ENCODE measurements at places on chromosomes 3 and 15. TPM values are rescaled to one million over a fixed set of nuclear protein-coding genes. Genes with fewer than 3 reads are reported as not detected.

The SLC12A1 gene
- not detected for polyA plus RNA-seq

The IMPG2 gene
- 0.06 TPM for polyA plus RNA-seq

The MRPL46 gene
- polyA plus RNA-seq: 92.8 TPM

The CCR8 gene
- not detected for polyA plus RNA-seq

The CFAP92 gene
- 0.23 TPM for polyA plus RNA-seq

The FANCI gene
- polyA plus RNA-seq: 2.0 TPM

The SELENOK gene
- polyA plus RNA-seq: 242 TPM

The HIGD1A gene
- polyA plus RNA-seq: 291 TPM

The KIF7 gene
- polyA plus RNA-seq: 3.0 TPM

The STARD9 gene
- 11.1 TPM for polyA plus RNA-seq

The CFAP44 gene
- polyA plus RNA-seq: 1.9 TPM

The PLSCR4 gene
- polyA plus RNA-seq: 6.0 TPM

- no peak for DNase-seq
Measured at GRCh38 chr3:157109267-157110141, 50.4 kb downstream of the CCNL1 start.

DNA sequence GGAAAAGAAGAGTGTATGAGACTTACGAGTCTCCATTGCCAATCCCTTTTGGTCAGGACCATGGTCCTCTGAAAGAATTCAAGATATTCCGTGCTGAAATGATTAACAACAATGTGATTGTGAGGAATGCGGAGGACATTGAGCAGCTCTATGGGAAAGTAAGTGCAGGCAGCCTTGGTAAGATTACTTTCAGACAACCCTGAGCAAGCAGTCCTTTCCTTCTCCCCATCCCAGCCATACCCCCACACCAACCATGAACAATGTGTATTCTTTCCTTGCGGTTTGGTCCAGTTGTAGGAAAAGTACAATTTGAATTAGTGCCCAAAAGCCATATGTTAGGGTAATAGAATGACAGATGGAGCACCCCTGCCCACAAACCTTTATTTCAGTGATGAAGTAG is 5.6 kb downstream of the TSEN2 start:
- DNase-seq: no peak

DNA sequence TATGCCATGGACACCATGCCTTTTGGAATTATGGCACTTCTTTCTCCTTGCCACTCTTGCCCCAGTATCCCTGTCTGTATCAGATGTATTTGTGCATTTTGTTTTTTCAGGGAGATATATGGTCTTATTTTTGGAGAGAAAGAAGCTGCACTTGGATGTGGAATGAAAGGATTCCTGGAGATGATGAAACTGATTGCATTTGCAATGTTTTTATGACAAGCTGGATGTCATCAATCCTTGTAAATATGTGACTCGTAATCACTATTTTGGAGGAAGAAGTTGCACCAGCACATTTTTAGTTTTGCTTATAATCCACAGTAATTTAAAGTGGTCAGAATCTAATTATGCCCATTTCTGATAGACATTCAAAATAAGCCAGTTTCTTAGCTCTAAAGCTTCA is 165.0 kb downstream of the NR1D2 start:
- no peak for DNase-seq

- no peak for DNase-seq
Measured at GRCh38 chr3:134346744-134347143, 27.5 kb downstream of the AMOTL2 start.

GRCh38 chr3:124785973-124786372 is 55.7 kb downstream of the UMPS start:
- DNase-seq: no peak

GRCh38 chr15:86333819-86334218 is 254.1 kb downstream of the AGBL1 start:
- DNase-seq: no peak

DNA sequence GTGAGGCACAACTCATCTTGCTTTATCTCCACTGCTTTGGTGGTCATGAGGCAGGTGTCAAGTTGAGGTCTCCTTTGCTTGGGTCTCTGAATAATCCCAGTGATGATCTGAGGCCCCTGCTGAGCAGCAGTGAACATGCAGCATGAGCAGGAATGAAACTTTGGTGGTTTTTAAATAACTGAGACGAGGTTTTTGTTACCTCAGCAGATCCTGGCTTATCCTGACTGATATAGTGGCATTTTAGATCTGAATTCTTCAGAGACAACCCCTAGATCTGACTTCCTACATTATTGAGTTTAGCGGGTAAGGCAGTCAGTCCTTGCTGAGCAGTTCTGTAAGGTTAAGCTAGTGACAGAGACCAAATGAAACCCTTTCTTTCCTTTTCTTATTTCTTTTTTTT is 230.4 kb downstream of the ARRDC4 start:
- DNase-seq: no peak

DNA sequence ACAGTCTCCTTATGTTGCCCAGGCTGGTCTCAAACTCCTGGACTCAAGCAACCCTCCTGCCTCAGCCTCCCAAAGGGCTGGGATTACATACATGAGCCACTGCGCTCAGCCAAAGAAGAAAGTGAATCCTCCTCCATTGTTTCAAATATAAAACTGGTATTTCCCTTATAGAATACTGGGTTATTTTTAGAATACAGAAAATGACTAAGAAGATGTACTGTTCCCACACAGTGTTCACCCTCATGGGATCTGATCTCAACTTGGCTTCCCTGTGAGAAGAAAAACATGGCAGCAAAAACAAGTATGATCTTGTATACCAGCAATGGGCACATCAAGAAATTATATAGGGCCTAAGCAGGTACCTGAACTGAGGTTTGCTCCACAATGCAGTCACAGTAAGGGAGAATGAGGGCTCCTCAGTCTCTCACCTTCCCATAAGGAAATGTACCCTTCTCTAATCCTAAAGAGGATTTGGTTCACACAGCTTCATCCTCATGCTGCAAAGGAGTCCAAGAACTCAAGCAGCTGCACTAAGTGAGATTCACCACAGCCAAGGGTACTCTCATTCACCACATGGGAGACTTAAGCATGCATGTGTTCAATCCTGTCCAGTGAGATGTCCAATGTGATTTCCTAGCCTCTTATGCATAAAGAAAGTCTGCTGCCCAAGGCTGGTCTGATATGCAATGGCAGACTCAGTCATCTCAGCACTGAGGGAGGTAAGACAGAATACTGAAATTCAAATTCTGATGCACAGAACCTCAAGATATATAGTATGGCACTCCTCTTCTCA is 25.8 kb downstream of the USP4 start:
- DNase-seq: no peak

DNA sequence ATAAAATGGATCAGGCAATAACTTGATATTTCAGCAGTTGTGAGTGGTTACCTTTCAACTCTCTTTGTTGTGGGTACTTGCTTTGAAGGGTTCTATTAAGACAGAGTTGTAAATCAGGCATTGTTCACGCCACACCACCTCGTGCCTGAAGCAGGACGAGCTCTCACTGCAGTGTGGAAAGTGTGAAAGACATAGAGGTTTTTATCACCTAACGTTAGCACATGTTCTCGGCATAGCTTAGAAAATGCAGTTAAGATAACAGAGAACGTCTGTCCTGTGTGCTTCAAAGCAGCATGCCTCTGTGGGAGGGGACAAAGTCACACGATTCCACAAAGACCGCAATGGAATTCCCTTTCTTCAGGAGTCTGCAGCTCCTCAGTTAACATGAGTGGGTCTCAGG is 7.8 kb downstream of the ADAMTS17 start:
- DNase-seq: no peak

GRCh38 chr3:178385280-178385952 is 150.8 kb upstream of the KCNMB2 start:
- no peak for DNase-seq

GRCh38 chr15:69602921-69603320 is 150.3 kb downstream of the RPLP1 start:
- no peak for DNase-seq

DNA sequence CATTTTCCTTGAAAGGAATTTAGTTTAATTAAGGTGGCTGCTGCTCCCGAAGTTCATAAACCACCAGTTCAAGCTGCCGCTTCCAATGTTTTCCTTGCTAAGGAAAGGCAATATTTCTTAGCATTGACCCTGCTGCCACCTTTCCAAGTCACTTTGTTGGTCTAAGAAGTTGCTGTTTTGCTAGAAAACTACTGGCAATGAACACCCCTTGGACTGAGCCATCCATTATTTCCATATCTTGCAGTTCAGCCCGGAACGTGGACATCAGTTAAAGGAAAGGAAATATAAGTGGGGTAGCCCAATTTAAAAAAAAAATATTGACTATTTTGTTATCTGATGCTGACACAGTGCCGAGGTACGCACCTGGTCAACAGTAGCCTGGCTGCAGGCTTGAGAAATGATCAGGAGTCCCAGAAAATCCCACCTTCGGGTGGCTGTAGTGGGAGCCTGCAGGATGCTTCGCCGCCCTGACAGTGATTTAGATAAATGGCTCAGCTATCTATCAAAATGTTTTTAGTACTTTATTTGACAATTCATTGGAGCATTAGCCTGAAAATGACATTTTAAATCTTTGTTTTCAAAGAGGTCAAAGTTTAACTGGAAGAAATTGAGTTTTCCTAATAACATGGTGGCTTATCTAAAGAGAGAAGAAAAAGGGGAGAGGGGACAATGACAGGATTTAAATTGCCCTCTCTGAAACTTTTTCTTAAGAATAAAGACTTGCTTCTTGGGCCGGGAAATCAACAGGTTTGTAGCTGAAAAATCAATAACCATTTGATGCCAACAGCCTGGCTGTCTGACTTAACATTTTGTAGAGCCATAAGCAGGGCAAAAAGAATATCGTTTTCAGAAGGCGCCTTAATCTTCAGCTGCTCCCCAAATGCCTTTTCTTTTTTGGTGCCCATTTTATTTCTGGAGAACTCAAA is 1.6 kb downstream of the RARB start:
- no peak for DNase-seq

- no peak for DNase-seq
Measured at GRCh38 chr15:33678176-33678575, 290.1 kb upstream of the CHRM5 start.

DNA sequence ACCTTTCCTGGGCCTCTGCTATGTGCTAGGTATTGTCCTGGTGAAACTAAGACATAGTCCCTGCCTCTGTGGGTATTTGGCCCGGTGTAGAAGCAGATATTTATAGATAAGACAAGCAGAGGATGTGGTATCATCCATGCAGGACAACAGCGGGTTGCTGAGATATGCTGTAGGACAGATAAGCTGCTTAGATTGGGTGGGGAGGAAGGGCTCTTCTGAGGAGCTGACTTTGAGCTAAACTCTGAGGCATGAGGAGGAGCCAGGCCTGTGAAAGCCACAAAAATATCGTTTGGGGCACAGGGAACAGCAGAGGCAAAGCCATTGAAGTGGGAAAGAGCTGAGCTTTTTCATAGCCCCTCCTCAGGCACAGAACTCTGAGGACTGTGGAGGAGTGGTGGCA is 492.5 kb upstream of the CFAP20DC start:
- no peak for DNase-seq

- DNase-seq: no peak
Measured at GRCh38 chr3:48475188-48475587, 28.7 kb downstream of the ATRIP start.

DNA sequence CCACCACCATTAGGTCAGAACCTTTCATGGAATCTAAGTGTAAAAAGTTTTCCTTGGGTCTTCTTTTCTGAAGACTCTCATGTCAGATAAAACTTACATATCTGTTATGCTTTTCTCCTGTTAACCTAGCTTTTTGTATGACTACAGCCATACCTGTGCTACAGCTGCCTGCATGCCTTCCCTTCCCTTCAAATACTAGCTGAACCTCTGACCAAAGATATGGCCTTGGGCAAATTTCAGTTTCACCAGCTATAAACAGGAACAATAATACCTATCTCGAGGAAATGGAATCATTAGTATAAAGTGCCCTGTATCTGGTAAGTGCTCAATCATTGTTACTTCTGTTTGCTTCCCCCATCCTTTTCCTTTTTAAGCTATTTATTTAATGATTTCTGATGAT is 25.0 kb downstream of the GLB1 start:
- DNase-seq: no peak

DNA sequence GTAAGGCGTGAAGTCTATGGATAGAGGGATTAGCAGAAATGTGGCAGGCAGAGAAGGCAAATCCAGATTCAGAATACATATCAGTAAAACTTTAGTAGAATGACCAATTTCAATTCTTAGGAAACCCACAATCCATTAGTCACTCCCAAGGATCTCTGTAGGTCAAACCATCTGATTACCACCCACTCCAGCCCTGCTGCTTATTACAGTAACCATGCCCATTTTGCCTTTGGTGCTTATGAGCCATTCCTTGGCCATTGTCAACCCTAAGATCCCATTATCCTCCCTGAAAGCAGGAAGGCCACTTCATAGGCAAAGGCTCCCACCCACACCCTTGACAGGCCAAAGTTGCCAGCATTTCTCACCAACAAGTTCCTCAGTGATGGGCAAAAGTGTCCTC is 5.1 kb upstream of the KLHL40 start:
- no peak for DNase-seq

DNA sequence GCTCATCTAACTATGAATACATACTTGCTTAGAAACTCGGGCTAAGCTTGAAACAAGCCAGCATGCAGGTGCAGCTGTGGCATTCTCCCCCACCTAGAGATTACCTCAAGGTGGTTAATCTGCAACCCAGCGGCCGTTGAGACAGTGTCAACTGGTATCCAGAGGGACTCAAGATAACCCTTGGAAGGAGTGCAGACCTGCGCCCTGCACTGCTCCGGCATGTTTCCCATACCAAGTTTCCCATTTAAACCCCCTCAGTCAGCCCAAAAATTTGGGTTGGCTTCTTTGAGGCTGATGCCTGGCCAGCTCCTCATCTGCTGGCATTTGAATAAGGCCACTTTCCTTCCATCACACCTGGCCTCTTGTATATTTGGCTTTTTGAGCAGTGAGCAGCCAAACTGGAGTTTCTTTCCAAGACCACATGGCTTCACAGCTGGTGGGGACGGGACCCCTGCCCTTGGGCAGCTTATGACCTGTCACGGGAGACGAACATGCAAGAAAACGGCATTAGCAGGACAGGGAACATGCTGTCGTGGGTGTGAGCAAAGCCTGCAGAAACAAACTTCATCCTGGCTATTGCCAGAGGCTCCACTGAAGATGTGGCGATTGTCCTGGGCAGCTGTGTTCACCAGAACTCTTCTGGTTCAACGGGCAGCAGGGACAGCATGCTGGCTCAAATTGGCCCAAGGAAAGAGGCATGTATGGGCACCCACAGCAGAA is 98.2 kb downstream of the PLXNA1 start:
- DNase-seq: peak; percentile 17

GRCh38 chr15:62896380-62896866 is 146.1 kb upstream of the TPM1 start:
- no peak for DNase-seq

DNA sequence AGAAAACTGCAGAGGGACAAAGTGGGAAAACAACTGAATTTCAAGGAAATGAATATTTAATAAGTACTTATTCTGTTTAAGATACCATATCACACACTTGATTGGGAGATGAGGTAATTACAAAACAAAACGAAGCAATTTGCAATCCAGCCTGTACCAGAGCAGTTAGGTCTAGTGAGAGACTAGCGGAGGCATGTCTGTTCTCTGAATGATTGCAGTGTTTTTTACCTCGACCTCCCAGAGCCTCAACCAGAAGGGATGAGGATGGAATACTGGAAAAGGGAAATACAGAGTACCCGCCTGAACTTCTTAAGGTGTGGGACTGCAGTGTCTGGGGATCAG is 59.5 kb downstream of the PIK3CB start:
- DNase-seq: no peak
